T-helper 2 cell (primary cell): ENCODE measurements at places on chromosomes 7 and 10.

- DNase-seq, result no peak
These were observed 7.7 kb upstream of the ZNF783 start for GRCh38 chr7:149254181-149254858.

GRCh38 chr7:96327429-96327828 lies 5.5 kb upstream of the SLC25A13 start:
- no peak for DNase-seq

DNA sequence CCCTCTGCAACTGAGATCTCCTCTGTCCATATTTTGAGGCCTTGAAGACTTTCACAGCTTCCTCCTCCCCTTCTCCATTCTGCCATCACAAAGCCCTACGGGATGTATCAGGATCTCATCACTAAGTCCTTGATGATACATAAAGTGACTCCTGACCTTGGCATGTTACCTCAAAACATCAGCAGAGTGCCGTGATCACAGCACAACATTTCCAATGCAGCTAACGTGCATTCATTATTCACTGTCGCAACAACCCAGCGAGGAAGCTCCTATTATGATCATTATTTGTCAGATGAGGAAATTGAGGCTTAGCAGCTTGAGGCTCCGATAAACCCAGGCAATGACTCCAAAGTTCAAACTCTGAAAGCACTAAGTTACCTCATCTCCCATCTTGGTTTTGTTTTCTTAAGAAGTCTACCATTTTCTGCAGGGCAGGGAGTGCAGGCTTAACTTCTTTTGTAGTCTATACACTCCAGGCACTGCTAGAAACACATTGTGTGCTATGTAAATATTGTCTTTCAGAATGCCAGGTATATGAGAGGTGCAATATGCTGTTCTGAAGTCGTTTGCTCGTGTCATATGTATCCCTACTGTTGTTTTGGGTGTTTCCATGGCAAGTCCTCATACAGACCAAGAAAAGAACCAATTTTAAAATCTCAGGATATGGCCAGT lies 80.6 kb upstream of the C1QL3 start:
- no peak for DNase-seq

DNA sequence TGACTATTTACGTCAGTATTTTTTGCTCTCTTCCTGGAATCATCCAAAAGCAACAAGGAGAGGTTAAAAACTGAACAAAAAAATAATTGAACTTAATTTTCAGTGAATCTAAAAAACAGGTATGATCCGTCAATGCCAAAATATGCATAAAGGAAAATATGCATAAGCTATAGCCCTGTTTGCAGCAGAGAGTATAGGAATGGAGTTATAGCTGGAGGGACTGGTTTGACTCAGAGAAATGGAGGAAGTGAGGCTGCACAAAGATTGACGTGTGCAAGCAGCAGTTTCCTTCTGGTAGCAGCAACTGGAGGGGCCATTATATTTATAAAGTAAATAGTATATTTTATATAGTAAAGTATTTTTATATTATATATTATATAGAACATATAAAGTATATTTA lies 37.1 kb downstream of the GNG11 start:
- DNase-seq, result no peak

DNA sequence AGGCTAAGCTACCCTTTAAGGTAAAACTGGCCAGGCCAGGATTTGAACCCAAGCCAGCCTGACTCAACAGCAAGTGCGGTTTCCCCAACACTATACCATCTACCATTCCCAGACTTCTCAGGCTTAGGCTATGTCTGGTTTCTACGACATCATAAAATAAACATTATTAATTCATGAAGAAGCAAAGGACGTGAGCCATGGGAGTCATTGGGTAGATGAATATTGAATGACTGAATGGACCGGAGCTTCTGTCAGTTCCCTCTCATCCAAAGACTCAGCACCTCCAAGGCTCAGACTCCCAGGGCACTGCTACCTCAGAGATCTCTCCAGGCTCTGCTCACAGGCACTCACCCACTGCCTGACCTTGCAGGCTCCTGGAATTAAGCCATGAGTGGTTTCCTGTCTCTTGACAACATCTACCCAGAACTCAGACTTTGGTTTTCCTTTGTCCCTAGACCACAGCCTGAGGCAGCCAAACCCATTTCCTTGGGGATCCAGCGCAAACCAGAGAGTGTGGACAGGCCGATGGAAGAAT lies 64.6 kb upstream of the STEAP1B start:
- no peak for DNase-seq

- DNase-seq, result no peak
These were observed 59.0 kb upstream of the AGR3 start for GRCh38 chr7:16940776-16941175.

DNA sequence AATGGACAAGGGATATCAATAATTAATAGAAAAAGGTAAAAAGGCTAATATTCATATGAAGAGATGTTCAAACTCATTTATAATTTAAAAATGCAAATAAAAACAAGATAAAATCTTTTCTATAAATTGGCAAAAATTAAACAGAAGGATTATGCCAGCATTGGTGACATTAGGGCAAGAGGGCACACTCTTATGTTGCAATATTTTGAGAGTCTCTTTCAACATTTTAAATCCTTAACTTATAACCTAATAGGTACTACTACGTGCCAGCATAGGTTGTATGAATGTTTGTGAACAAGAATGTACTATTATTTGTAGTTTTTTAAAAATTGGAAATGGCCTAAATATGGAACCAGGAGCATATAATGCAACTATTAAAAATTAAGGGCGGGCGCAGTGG lies 24.8 kb upstream of the PNLIPRP3 start:
- DNase-seq, result no peak

GRCh38 chr10:90885176-90885575 lies 13.4 kb downstream of the RPP30 start:
- DNase-seq, result no peak

- DNase-seq, result no peak
These were observed 442.5 kb downstream of the XPNPEP1 start for GRCh38 chr10:109480836-109481235.

- no peak for DNase-seq
These were observed 270.8 kb downstream of the HTR7 start for GRCh38 chr10:90587081-90587491.

DNA sequence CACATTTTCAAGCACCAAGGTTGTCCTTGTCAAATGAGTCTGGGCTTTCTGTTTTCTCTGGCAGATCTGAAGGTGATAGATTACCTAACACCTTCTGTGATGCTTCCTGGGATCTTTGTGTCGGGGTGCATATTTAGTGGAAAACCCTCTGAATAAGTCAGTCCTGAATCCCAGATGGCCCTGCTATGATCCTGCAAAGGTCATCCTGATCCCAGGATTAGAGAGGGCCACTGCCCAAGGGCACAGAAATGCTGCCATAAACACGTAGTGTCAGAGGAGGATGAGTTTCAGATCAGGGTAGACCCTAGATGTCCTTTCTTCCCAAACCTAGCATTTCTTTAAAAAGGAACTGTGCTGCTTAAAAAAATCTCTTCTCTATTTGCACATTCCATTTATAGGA lies 19.0 kb downstream of the AGR2 start:
- DNase-seq, result no peak

- no peak for DNase-seq
These were observed 17.2 kb downstream of the TSPAN13 start for GRCh38 chr7:16770657-16771329.

DNA sequence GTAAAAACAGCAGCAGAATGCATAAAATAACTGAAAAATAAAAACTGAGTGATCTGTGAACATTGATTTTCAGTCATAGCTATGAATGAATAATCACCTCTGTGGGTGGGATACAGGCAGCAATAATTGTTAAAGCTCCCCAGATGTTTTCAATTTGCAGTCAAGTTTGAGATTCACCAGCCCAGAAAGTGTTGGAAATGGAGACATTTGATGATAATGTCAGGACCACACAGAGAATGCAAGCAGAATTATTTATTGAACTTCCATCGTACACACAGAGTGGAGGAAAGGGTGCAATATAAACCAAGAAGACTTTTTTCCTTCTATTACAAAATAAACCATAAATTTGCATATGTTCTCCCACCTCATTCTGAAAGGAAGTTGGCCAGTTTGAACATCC lies 601.7 kb downstream of the ANKRD7 start:
- DNase-seq, result no peak

DNA sequence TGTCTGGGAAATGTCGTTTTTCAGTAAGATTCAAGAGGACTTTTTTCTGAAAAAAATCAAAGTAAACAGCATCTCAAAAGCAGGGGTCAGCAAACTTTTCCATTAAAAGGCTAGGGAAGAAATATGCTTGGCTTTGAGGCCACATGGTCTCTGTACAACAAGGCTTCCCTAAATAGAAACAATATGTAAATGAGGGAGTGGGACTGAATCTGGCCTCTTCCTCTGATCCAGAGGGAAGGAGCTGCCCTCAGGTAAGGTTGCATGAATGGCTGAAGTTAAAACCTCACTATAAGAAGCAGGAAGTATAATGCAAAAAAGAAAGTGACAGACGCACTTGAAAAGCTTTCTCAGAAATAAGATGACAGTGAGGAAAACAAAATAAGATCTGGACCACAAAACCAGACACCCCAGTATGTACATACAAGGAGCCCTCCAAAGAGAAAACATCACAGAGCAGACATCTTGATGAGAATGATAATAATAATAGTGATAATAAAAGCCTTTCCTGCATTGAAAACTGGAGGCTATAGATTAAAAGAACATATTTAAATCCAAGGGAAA lies 115.2 kb downstream of the PLXNA4 start:
- DNase-seq, result no peak

GRCh38 chr7:142774826-142775225 lies 4.1 kb downstream of the PRSS2 start:
- no peak for DNase-seq

DNA sequence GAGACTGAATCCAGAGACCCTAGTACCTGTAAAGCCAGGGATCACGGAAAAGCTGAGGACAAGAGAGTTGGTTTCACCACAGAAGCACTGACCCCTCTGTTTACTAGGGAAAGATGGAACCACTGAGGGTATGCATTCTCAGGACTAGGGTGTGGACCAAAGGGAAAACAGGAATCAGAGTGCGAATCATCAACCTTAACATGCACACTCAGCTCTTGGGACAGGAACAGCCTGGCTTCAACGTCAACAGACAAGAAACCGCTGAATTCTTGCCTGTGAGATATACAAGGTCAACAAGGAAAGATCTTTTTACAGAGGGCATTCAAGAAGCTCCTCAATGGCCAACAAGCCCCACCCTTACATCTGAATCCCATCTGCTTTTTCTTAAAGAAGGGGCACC lies 14.9 kb downstream of the TNRC18 start:
- no peak for DNase-seq

GRCh38 chr10:114442091-114442630 lies 37.9 kb upstream of the AFAP1L2 start:
- DNase-seq, result no peak

GRCh38 chr7:47314248-47314647 lies 267.7 kb downstream of the TNS3 start:
- no peak for DNase-seq

DNA sequence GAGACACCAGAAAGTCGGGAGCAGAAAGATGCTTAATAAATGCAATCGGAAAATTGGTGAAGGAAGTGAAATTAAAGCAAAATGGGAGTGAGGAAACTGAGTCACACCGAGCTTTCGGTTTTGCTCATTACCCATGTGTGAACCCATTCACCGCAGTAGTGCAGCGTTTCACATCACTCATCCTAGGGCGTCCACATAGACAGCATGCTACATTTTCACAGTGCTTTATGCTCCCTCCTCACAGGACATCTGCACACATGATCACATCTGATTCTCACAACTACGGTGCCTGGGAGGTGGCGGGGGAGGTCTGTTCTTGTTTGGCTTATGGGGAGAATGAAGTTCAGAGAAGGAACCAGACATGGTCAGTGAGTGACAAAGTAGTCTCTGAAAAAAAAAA lies 36.6 kb upstream of the ATP6V0A4 start:
- DNase-seq, result peak; percentile 83

GRCh38 chr7:130359276-130359857 lies 14.8 kb downstream of the CPA5 start:
- no peak for DNase-seq

DNA sequence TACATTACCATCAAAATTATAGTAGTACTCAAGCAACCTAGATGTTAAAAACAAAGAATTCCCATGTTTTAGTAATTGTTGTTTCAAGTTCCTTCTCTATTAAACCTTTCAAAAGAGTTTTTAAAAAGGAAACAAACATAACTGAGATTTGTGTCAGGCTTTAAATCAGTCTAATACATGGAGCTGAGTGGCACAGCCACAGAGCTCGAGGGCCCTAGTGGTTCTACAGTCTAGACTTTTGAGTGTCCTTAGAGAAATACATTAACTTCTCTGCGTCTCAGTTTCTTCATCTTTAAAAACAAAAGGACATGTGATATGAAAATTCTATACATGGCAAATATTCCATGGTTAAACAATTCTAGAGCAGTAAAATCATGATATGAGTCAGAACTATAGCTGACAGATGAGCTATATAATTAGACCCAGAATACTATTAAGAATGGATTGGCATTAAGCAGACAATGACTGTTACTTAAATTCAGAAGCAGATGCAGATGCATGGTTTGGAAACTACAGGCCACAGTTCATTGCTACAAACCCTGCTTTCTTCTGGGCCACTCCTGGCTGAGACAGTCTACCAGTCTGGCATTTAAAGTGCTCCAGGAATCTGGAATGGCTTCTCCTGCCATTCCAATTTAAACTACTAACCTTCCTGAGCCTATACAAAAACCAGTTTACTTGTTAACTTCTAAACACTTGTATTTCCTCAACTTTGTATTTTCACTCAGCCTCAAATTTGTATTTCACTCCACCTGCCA lies 77.4 kb downstream of the EPC1 start:
- no peak for DNase-seq

- no peak for DNase-seq
These were observed 154.1 kb downstream of the NRP1 start for GRCh38 chr10:33180390-33180789.

DNA sequence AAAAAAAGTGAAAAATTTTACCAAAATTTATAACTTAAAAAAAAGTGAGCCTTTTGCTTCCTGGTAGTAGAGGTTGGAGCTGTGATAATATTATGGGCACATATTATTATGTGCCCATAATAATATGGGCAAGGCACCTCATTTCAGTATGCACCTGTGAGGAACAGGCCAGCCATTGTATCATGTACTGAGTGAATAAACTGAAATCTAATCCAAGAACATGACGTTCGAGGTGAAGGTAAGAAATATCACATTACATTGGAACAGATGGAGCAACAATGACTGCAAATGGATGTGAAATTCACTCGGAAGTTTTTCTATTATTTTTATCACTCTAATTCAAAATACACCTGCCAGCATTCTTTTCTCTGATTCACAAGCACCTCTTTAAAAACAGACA lies 216.0 kb downstream of the KLF6 start:
- DNase-seq, result no peak

- no peak for DNase-seq
These were observed 9.5 kb downstream of the CHRM2 start for GRCh38 chr7:136877990-136878389.

GRCh38 chr7:110347081-110347480 lies 743.8 kb upstream of the LRRN3 start:
- DNase-seq, result no peak

DNA sequence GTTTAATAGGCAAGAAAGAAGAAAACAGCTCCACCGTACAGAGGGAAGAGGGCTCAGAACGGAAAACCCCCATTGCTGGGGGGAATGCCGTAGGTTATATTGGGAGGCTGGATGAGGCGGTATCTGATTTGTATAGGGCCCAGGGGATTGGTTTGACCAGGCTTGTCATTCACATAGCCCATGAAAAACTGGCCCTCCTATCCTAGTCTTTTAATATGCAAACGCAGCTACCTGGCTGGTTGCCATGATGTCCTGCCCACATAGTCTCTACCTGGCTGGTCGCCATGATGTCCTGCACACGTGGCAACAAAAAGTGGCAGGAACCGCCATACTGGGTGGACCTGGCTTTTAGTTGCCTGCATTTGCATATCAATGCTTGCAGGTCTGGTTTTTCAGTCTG lies 84.7 kb downstream of the AUTS2 start:
- DNase-seq, result no peak
